NCI-H524 treated with DMSO at 0.1 percent for 48 hours (cell line): ENCODE measurements at places on chromosomes 4 and X.

DNA sequence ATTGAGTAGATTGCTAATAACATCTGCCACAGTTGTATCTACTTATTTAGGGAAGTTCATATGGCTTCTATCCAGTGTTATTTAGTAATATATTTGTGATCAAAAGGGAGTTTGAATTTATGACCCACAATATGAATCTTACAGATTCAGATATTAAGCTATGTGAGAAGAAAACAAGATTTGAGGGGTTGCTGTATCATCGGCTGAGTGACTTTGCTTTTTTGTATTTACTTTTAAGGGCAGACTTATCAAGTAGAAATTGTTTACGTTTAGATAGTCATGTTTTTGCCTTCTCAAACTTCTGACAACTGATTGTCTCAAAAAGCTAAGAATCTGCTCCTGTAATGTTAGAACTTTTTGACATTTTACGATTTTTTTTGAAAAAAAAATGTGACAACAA is 17.2 kb upstream of the DCK start:
- DNase-seq: no peak

GRCh38 chr4:106334741-106335470 is 18.6 kb downstream of the AIMP1 start:
- DNase-seq: no peak

DNA sequence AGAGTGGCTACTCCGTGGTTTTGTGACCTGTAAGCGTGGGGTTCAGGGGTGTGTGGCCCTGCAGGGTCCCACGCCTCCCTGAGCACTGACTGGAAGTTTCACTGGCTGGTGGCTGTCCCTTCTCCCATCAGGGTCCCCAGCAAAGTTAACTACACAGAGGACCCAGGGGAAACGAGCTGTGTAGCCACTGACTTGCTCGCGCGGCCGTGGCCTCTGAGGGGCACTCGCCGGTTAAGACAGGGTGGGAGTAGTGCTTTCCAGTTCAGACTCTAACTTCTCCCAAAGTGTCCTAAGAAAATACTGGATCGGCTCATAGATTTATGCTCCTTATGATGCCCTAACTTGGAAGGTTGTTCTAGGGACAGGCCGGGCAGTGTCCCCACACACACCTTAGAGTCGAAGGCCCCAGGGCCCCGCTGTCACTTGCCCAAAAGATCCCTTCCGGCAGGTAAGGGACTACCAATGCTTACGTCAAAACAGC is 28.2 kb downstream of the NELFA start:
- DNase-seq: no peak

GRCh38 chrX:48579259-48579658 is 5.0 kb downstream of the RBM3 start:
- DNase-seq: no peak

- no peak for DNase-seq
Measured at GRCh38 chrX:152614791-152615190, 22.9 kb upstream of the GABRQ start.

GRCh38 chr4:3411676-3412075 is 30.1 kb upstream of the HGFAC start:
- no peak for DNase-seq

DNA sequence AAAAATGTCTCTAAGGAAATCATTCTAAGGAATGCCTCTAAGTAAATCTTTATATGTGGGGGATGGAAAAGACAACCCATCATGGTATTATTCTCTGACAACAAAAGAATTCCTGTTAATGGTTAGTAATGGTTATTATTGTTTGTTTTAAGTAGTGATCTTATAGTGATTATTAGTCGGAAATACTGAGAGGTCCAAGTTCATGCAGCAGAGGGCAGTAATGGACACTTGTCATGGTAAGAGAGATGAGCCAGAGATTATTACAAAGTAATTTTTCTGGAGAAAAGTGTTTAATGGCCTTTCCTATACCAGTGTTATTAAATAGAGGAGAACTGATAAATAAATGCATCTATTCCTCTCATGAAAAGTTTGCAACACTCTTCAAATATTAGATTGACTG is 8.1 kb upstream of the DKK2 start:
- DNase-seq: no peak

GRCh38 chr4:82710197-82710929 is 88.2 kb downstream of the SCD5 start:
- no peak for DNase-seq

DNA sequence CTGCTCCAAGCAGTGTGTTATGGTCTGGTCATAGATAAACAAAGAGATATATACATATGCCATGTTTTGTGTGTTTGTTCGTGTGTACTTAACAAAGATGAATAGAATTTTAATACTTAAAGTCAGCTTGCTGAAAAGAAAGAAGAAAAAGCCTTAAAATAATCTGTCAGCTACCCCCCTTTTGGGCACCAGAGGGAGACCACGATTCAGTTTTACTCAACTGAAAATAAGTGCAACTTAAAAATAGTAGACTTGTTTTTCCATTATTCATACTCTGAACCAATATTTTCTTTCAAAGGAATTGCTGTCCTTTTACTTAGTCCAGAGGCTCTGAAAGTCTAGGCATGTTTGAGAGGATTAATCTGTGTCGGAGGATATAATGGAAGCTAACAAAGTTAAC is 181.7 kb upstream of the AGTR2 start:
- no peak for DNase-seq

GRCh38 chrX:153970357-153971123 is 1.1 kb downstream of the HCFC1 start:
- no peak for DNase-seq

DNA sequence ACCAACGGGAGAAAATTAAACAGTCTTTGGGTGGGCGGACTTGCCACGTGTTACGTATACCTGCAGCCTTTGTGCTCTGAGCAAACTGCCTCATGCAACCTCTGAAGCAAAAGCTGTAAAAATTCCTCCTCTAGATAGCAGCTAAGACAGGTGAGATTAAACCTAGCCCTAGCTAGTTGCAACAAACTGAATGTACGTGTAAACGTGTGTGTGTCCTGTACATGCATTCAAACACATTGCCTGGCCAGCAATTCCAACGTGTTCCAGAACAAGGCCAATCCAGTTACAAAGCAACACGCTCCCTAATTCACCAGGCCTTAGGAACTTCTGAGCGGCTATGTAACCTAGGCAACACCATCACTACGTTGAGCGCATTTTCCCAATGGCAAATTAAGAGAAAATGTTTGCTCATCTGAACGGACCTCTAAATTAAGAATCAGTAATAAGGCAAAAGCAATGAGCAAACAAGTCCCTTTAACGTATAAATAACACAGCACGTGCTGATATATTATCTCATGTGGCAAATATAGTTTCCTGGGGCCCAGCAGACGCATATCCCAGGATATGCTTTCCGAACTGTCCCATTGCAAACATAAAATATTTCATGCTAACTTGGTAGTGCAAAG is 792 bp downstream of the PPID start:
- DNase-seq: no peak

DNA sequence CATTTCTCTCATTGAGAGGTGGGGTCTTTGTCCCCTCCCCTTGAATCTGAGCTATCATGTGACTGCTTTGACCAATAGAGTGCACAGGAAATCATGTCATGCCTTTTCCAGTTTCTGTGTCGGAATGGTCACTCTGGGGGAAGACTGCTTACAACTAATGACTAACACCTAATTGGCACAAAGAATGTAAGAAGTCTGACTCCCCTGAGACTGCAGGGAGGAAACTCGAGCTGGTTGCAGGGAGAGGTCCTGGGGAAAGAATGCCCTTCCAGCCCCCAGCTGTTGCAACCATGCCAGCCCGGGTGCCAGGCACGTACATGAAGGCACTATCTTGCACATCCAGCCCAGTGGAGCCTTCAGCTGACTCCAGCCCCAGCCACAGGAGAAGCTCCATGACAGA is 254.2 kb downstream of the DHX15 start:
- DNase-seq: no peak

- peak; percentile 21 for DNase-seq
Measured at GRCh38 chrX:102899940-102900916, 36.8 kb upstream of the RAB40AL start.

DNA sequence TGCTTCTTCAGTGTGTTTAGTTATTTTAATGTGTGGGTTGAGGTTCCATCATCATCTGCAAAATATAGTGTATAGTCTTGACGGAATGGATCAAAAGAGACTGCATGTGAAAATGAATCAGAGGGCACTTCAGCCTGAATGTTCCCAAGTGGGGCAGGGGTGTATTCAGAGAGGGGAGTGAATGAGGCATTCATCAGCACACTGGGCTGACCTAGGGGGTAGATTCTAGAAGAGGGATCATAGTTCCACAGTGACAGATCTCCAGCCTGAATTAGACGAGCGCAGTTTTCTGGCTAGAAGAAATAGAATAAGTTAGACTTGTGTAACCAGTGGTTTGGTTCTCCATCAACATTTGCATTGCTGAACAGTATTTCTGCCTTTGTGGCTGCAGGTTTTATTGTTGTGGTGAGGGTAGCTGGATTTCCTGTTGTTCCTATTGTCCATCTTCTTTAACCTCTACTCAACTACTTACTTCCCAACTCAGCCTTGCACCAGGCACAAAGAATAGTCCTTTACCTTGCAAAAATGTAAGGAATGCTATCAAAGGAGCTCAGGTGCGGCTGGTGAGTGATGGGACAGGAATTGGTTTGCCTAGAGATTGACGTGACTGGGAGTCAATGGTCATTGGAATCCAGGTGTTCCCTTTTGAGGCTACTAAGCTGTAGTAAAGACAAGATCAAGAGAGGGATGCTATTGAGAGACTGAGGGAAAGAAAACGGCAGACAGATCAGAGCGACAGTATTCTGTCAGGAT is 50.9 kb downstream of the NAP1L5 start:
- no peak for DNase-seq

DNA sequence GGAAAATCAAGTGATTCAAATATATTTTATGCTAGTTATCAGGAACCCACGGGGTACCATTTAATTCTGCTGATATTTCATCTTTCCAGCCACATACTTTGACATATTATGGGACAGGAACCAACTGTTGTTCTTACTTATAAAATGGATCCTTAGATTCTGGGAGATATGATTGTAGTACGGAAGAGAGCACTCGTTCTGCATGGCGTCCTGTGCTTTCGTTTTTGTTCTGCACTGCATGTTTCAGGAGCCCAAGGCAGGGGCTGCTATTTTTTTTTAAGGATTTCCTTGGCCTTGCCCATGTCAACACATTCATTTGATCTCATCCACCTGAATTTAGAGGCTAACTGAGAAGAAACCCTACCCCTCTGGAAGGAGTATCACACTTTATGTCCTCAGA is 245.5 kb upstream of the TLL1 start:
- DNase-seq: no peak

DNA sequence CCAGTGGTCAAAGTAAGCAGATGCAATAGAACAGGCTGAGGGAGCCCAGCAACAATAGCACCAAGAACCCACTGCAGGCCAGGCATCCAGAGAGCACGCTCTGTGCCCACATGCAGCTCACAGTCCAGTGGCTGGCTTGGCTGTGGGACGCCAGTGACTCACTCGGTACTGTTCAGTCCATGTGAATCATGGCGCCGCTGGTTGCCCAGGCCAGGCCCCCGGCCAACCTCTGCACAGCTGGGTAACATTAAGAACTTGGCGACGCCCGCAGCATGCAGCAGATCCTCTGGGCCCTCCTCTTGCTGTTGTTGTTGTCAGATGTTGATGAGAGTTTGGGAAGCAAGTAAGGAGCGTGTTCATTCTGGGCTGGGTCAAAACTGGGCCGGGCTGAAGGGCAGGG is 60.5 kb downstream of the MSX1 start:
- DNase-seq: no peak

DNA sequence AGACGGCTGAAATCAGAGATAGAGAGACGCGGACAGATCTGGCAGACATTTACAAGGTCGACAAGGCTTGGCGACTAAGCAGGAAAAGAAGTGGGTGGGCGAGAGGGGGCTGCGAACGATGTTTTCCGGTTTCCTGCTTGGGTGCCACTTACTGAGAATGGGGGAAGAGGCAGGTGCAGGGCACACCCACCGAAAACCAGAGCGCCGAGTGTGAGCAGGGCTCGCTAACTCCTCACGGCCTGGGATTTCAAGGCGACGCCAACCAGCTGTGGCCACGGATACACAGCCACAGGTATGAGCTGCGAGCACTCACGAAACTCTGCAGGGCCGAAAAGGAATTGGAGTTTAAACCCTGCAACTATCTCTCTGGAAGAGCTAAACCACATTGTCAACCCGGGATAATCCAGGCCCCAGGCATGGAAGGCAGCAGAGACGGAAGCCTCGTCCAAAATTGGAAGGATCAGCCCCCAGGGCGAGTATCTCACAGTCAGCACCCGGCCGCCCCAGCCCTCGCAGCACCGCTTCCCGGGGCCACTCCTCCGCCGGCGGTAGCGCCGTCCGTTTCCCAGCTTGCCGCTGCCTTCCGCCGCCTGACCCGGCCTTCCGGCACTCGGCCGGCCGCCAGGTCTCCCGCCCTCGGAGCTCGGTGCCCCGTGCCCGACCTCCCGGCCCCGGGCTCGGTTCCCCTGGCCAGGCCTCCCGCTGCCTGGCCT is 778 bp downstream of the CASP3 start:
- DNase-seq: no peak

- DNase-seq: no peak
Measured at GRCh38 chr4:42531341-42532030, 125.4 kb downstream of the ATP8A1 start.

DNA sequence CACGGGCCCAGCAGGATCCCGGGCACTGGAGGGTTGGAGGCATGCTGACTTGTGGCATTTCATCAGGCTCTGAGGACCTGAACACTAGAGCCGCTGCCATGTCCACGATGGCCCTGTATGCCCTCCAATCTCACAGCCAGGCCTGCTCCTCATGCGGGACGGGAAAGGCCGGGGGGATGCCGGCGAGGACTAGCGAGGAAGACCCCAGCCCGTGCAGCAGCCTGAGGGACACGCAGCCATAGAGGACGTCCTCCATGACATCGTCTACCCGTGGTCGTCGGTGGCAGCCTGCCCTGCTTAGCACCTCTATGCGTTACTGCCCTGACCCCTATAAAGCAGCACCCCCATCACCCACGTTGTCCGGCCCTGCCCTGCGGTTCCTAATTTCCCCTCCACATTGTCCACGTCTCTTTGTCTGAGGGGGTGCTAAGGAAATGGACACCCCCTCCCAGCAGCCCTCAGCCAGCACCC is 32.6 kb downstream of the HMX1 start:
- DNase-seq: no peak

GRCh38 chr4:149882251-149882650 is 66.6 kb upstream of the IQCM start:
- no peak for DNase-seq

DNA sequence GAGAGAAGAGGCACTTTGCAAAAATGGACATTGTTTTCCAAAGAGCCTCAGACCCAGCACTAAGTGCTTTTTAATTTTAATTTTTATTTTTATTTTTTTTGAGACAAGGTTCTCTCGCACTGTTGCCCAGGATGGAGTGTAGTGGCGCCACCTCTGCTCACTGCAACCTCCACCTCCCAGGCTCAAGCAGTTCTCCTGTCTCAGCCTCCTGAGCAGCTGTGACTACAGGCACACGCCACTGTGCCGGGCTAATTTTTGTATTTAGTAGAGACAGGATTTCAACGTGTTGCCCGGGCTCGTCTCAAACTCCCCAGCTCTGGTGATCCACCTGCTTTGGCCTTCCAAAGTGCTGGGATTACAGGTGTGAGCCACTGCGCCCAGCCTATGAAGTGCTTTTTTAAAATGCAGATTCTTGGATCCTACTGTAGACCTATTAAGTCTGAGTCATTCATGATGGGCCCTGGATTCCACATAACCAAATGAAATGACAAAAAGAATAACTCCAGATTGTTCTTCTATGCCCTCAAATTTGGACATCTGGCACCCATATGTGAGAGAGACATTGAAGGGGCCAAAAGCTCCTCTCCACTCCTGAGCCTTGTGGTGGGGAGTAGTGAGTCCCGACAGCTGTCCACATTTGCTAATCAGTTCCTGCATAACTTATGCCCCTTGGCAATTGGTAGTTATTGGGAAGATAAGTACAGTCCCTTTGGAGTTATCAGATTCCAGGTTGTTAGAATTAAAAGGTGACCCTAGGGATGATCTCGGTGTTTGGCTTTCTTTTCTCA is 3.6 kb downstream of the NOCT start:
- DNase-seq: peak; percentile 75
